ENCODE measurements at places on chromosomes 12 and 14. TPM values are rescaled to one million over a fixed set of nuclear protein-coding genes. Genes with fewer than 3 reads are reported as not detected.

The DIO2 gene
- 9.3 TPM for total RNA-seq

The DEGS2 gene
- 1.8 TPM for total RNA-seq

The INSM2 gene
- not detected for total RNA-seq

The SLC2A14 gene
- total RNA-seq, result 6.1 TPM

The ZDHHC22 gene
- total RNA-seq, result 0.04 TPM

The MCRS1 gene
- 51.1 TPM for total RNA-seq

The TARBP2 gene
- total RNA-seq, result 39.1 TPM

The CRY1 gene
- total RNA-seq, result 27.7 TPM

The AICDA gene
- 0.12 TPM for total RNA-seq

The ANKLE2 gene
- total RNA-seq, result 54.4 TPM

The ARHGEF25 gene
- total RNA-seq, result 9.0 TPM

The SMIM41 gene
- not detected for total RNA-seq

The ZC2HC1C gene
- 14.9 TPM for total RNA-seq

The SCN8A gene
- total RNA-seq, result 2.6 TPM

The EPYC gene
- total RNA-seq, result 0.92 TPM

The SERPINA3 gene
- total RNA-seq, result 457 TPM

The GPR132 gene
- total RNA-seq, result 0.24 TPM

The AMN gene
- 169 TPM for total RNA-seq

The PACS2 gene
- total RNA-seq, result 41.1 TPM

The CLEC2D gene
- 5.7 TPM for total RNA-seq

The TSHR gene
- 0.08 TPM for total RNA-seq

The AQP6 gene
- total RNA-seq, result not detected

The ATXN2 gene
- 30.4 TPM for total RNA-seq

The ANKRD33 gene
- total RNA-seq, result not detected

The KRT85 gene
- total RNA-seq, result not detected

The NRIP2 gene
- total RNA-seq, result not detected

The EEF1AKMT3 gene
- 5.5 TPM for total RNA-seq

The FOXG1 gene
- not detected for total RNA-seq

The WBP11 gene
- total RNA-seq, result 26.6 TPM

The ESR2 gene
- 1.00 TPM for total RNA-seq

The CCDC198 gene
- 34.5 TPM for total RNA-seq

The TMEM116 gene
- total RNA-seq, result 29.3 TPM

The GON7 gene
- 22.7 TPM for total RNA-seq

The TAS2R8 gene
- not detected for total RNA-seq

The CIDEB gene
- 43.0 TPM for total RNA-seq

The GALNT8 gene
- 1.8 TPM for total RNA-seq

The PLEKHD1 gene
- not detected for total RNA-seq

The MLF2 gene
- 210 TPM for total RNA-seq

The CD27 gene
- total RNA-seq, result not detected

The POTEG gene
- total RNA-seq, result not detected

The TCL1B gene
- 0.50 TPM for total RNA-seq

The FLRT2 gene
- 48.0 TPM for total RNA-seq

The DPPA3 gene
- total RNA-seq, result 0.23 TPM

The CD163 gene
- 5.6 TPM for total RNA-seq

The DLGAP5 gene
- 10.8 TPM for total RNA-seq

The ZFHX2 gene
- total RNA-seq, result 0.28 TPM

The LBHD2 gene
- total RNA-seq, result not detected

The SERPINA10 gene
- total RNA-seq, result 23.0 TPM

The AP1G2 gene
- total RNA-seq, result 87.5 TPM

The CLEC1B gene
- 0.20 TPM for total RNA-seq

All from hepatocyte (in vitro differentiated cells).